ENCODE measurements at places on chromosomes 1 and 21. TPM values are rescaled to one million over a fixed set of nuclear protein-coding genes. Genes with fewer than 3 reads are reported as not detected.

Gene IQCC
- total RNA-seq = 2.3 TPM

Gene SPRR1B
- total RNA-seq = not detected

DNA sequence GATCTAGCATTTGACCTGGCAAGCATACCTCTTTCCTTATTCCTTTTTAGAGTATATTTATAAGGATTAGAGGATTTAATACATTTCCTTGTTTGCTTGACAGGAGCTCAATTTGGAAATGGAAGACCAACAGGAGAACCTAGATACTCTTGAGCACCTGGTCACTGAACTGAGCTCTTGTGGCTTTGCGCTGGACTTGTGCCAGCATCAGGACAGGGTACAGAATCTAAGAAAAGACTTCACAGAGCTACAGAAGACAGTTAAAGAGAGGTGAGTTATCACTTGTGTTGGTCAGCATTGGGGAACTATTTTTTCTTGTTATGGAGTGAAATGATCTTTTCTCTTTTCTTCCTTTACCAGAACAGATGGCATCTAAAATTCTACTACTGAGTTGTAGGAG lies 123.4 kb upstream of the BMP8A start:
- DNase-seq = no peak

DNA sequence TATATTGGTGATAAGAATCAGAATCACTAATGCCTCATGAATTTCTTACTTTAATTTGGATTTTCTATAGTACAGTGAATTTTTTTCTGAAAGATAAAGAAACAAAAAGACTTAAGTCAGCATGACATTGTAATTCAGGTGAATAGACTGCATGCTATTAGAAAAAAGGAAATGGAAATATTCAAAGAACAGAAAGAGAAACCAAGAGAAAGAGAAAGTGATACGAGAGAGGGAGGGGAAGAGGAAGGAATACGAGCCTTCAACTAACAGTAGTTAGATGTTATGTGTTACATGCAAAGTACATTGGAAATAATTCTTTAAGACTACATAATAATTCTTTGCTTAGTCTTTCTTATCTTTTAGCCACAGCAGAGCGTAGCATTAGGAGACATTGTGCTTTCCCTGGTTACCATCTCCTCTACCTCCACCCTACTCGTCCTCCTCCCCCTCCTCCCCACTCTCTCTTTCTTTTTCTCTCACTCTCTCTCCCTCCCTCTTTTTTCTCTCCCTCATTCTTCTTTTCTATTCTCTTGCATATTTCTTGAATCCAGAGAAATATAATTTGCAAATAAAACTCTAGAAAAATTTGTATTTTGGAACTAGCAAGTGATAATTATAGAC lies 46.4 kb upstream of the ADGRL4 start:
- DNase-seq = no peak

Gene RAB42
- total RNA-seq = 3.0 TPM

Gene CLEC20A
- not detected for total RNA-seq

DNA sequence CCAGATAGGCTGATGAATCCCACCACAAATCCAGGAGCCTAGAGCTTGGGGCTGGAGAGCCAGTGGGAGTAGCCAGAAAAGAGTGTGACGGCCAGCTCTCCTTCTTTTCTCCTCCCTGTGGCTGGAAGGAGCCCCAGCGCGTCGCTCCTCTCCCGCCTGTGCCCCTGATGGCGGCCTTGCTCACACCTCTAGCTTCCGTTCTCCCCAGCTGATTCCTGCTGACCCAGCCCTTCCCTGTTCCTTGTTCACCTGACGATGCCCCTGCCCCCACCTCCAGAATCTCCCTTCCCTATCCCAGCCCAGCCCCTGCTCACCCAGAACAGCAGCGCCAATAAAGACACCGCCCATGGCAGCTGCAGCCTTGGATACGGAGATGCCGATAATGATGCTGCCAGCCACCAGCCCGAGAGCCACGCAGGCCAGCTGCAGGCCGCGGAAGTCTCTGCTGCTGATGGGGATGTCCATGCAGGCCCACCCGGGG lies 656 bp downstream of the KNCN start:
- peak; percentile 16 for DNase-seq

DNA sequence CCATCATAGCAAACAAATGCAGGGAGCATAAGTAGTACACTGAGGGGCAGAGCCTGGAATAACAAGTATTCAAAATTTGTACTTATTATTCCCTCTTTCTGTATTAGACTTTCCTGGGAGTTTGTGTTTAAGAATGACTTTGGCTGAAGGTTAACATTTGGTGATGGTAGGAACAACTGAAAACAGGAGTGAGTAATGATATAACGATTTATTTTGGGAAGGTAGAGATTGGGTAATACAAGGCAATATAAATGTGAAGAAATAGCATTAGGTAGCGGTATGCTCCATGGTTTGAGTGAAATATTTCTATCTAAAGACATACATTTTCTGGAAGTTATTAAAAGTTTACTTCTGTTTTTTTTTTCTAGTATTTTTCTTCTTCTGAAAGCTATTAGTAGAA lies 18.5 kb upstream of the C1orf21 start:
- no peak for DNase-seq

Gene AVPR1B
- not detected for total RNA-seq
